ENCODE measurements at places on chromosomes 12 and 14. TPM values are rescaled to one million over a fixed set of nuclear protein-coding genes. Genes with fewer than 3 reads are reported as not detected.

LYZ gene
- 5,492 TPM for total RNA-seq

INHBC gene
- 0.10 TPM for total RNA-seq

CDH24 gene
- 0.63 TPM for total RNA-seq

CPNE6 gene
- not detected for total RNA-seq

SOAT2 gene
- total RNA-seq, result 0.21 TPM

RAD51B gene
- 21.4 TPM for total RNA-seq

PLEKHG7 gene
- 0.42 TPM for total RNA-seq

TAS2R30 gene
- 21.8 TPM for total RNA-seq

KRT2 gene
- total RNA-seq, result 0.94 TPM

TMPRSS12 gene
- total RNA-seq, result not detected

POTEG gene
- not detected for total RNA-seq

ACAD10 gene
- total RNA-seq, result 13.4 TPM

LBHD2 gene
- not detected for total RNA-seq

B3GNT4 gene
- total RNA-seq, result 0.10 TPM

ZDHHC22 gene
- total RNA-seq, result not detected

TPPP2 gene
- total RNA-seq, result not detected

NYNRIN gene
- under 0.01 TPM for total RNA-seq

OR4K1 gene
- 0.21 TPM for total RNA-seq
